ENCODE measurements at places on chromosomes 3 and 15. TPM values are rescaled to one million over a fixed set of nuclear protein-coding genes. Genes with fewer than 3 reads are reported as not detected.

Gene CD80
- total RNA-seq = 88.1 TPM

Gene BFSP2
- 1.3 TPM for total RNA-seq

Gene CMTM7
- total RNA-seq = 82.1 TPM

Gene THBS1
- 1.7 TPM for total RNA-seq

Gene TMCO5A
- not detected for total RNA-seq

Gene CCDC39
- not detected for total RNA-seq

Gene UROC1
- not detected for total RNA-seq

Gene GCNT3
- not detected for total RNA-seq

Gene C3orf62
- 5.3 TPM for total RNA-seq

Gene IMPG2
- 0.29 TPM for total RNA-seq

Gene GRK7
- total RNA-seq = not detected

Gene ARGFX
- not detected for total RNA-seq

Gene PCOLCE2
- total RNA-seq = not detected

Gene METTL6
- 20.2 TPM for total RNA-seq

Gene USP50
- 0.80 TPM for total RNA-seq

Measured in activated B cell treated with CpG ODN at 0.5 μM for 24 hours (primary cell).